Cerebellar cortex (tissue), 1 donor: ENCODE measurements at places on chromosomes 4 and X.

GRCh38 chrX:3589474-3589873, 124.0 kb downstream of the PRKX start:
- no peak for DNase-seq

- DNase-seq, result no peak
Observed at GRCh38 chr4:147580396-147580795, 36.8 kb upstream of the TMEM184C start.

- no peak for DNase-seq
Observed at GRCh38 chr4:159337041-159337440, 234.2 kb downstream of the RAPGEF2 start.

GRCh38 chrX:50814701-50815100, 707 bp upstream of the SHROOM4 start:
- DNase-seq, result no peak

DNA sequence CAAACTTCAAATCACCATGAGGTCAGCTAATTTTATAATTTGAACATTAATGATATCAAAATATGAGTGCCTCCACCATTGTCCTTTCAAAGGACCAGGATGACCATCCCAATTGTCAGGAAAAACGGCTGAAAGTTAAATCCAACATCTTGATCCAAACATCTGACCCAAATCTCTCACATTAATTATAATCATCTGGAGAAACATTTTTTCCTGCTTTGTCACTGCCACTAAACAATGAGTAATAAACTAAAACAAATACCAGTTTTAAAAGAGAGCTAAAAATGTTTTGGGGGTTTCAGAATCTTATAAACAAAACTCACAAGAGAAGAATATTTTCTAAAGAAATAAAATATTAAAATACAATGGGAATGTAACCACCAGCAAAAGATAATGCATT, 45.7 kb upstream of the NDST4 start:
- no peak for DNase-seq

GRCh38 chr4:120589787-120590186, 332.7 kb downstream of the PRDM5 start:
- DNase-seq, result no peak

- no peak for DNase-seq
Observed at GRCh38 chr4:170243662-170244288, 154.0 kb upstream of the AADAT start.

GRCh38 chr4:121072224-121073003, at the start of gene NDNF:
Gene NDNF (minus strand): TSS chr4:121072535. CDS start chr4:121045837, 26,698 bp downstream.
- DNase-seq, result no peak

GRCh38 chr4:43275779-43276178, 383.3 kb downstream of the GRXCR1 start:
- no peak for DNase-seq

DNA sequence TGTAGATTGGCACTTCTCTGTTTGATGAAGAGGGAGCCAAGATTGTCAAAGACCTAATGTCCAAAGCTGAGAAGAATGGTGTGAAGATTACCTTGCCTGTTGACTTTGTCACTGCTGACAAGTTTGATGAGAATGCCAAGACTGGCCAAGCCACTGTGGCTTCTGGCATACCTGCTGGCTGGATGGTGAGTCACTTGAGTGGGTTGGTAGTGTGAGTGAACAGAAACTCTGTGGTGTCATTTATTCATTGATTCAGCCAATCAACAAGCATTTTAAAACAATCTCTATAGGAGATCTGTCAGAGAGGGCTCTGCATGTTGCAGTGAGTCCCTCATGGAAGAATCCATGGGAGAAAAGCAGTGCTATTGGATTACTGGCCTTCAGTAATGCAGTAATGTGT, 16.3 kb downstream of the TAF9B start:
- no peak for DNase-seq
